Placental epithelial cell (primary cell): ENCODE measurements at places on chromosomes 12 and 14. TPM values are rescaled to one million over a fixed set of nuclear protein-coding genes. Genes with fewer than 3 reads are reported as not detected.

GALNT16 gene
- under 0.01 TPM in 2 replicates for total RNA-seq

A2M gene
- 0.39 TPM in 1 of 2 replicates, not detected in the other for total RNA-seq

RFLNA gene
- total RNA-seq = 3.8 and 4.3 TPM in 2 replicates

KRT83 gene
- not detected in 2 replicates for total RNA-seq

TMCC3 gene
- total RNA-seq = under 0.01 and 0.11 TPM in 2 replicates
